Renal cortex interstitium (tissue), 15 donors: ENCODE measurements at places on chromosomes 12 and 14. TPM values are rescaled to one million over a fixed set of nuclear protein-coding genes. Genes with fewer than 3 reads are reported as not detected.

Gene TMEM229B
- 2.2 TPM for polyA plus RNA-seq

Gene MIPOL1
- 8.9 TPM for polyA plus RNA-seq

Gene PTPRO
- polyA plus RNA-seq, result 195 TPM

Gene SYCP3
- 0.23 TPM for polyA plus RNA-seq

Gene CD27
- 0.40 TPM for polyA plus RNA-seq

Gene KRT85
- polyA plus RNA-seq, result not detected

DNA sequence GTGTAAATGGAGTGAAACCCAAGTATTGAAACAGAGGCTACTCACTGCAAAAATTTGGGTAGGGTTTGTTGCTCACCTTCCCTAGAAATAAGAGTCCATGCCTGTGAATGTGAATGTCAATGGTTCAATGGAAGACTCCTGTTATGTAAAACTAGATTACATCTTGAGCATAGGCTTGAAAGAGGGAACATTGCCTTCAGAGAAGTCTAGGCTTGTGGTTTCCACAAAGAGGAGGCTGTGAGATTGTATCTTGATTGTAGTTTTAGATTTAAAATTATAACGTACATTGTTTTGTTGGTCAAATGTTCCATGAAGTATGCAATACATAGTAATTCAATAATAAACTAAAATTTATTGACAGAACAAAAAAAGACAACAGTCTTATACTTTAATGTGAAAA is 413.7 kb upstream of the RPL10L start:
- DNase-seq, result no peak

GRCh38 chr14:50339178-50339804 is 27.2 kb downstream of the DMAC2L start:
- DNase-seq, result no peak

DNA sequence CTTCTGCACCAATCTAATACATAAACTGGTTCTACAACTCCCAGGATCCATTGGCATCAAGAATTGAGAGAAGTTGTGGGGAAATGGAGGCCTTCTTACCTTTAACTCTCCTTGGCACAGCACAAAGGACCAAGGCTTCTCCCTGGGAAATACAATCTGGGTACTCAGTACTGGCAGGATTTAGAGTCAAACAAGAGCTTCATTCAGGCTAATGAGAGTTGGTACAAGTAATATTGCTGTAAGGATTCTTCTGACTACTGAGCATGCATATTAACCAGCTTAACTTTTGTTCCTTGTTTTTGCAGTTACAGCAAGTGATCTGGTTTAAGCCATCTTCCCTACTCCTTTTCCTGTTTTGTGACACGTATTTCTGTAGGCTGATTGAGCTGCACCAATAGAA is 76.2 kb upstream of the FERMT2 start:
- DNase-seq, result no peak

GRCh38 chr14:68956724-68957123 is 22.4 kb downstream of the ACTN1 start:
- no peak for DNase-seq

GRCh38 chr12:109677279-109677691 is 36.3 kb upstream of the FAM222A start:
- no peak for DNase-seq

DNA sequence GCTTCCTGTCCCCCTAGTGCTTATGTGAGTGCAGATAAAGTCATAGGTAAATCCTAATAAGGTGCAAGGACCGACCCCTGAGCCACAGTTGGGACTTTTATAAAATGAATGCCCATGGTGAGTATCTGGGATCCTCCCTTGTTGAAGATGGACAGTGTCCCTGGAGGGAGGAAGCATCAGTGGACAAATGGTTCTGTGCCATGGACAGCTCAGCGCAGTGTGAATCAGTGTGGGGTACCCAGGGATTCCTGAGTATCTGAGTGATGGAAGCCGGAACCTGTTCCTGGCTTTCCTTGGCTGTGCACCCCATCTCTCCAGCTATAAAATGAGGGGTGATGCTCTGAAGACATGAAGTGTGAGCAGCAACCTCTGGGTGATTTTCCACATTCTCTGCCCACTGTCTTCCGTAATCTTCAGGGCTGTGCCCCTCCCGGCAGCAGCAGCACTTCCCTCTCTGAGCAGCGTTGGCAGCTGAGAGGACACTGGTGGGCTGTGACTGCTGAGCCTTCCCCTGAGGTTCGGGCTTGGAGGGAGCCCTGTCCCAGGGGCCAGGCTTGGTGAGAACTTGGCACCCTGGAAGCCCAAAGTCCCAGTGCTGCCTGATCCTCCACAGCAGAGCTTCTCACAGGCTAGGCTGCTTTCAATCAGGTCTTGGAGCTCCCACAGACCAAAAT is 25.0 kb downstream of the VCPKMT start:
- no peak for DNase-seq

- no peak for DNase-seq
These were observed 51.2 kb downstream of the DNAH10 start for GRCh38 chr12:123813349-123813748.

DNA sequence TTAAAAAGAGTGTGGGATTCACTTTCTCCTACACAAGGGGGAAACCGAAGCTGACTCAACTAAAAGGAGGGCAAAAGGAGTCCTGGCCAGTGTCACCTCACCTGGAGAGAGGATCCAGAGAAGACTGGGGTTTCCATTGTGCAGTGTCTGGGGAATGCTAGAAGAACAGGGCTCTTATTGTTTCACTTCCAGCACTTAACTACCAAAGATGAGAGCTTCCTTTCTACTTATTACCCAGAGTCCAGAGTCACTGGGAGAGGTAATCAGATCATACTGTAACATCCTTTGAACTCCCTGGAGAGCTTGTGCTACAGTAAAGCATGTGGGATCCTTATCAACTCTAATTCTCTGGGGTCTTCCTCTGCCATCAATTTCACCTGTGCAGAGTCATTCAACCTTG is 148.4 kb upstream of the BCL2L14 start:
- DNase-seq, result no peak

- no peak for DNase-seq
These were observed 41.3 kb downstream of the SSH1 start for GRCh38 chr12:108815875-108816594.

DNA sequence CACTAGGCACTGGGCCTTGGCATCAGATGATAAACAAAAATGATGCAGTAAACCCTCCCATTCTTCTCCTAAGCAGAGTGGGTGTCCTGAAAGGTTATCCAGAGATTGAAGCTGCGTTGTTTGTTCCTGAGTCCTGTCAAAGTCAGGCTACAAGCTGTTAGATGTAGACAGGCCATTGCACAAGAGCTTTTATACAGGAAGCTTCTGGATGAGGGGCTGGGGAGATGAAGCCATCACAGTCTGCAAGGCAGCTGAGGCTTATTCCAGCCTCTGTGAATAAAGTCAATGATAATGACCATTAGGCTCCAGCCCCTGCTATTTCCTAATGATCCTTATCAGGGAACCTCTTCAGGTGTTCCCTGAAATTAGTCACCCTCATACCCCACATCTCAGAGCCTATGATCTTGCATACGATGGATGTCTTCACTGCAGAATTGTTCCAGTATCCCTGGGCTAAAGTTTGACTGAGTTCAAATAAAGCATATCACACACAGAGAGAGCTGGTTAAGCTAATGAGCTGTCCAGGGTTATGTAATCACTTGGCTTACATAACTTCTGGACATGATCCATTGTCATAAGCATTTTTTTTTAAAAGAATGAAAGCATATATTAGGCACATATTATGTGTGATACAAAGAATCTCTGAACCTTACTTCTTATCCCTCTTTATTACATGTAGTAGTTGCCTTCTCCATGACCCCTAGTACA is 337.1 kb upstream of the OR4E1 start:
- no peak for DNase-seq

DNA sequence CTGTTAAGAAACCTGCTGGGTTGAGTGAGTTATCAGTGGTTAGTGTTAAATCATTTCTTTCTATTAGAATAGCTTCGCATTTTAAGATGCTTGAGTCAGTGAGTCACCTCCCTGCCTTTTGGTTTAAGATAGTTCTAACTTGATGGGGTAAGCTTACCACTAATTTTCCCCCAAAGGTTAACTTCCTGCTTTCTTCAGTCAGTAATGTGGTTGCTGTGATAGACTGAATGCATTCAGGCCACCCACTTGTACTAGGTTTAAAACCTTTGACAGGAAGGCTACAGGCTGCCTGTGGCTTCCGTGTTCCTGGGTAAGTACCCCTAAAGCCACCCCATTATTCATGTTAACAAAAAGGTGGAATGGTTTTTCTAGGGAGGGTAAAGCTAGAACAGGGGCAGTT is 25.3 kb downstream of the CLEC2A start:
- no peak for DNase-seq
